ENCODE measurements at places on chromosomes 3 and 15.

GRCh38 chr15:33068007-33068481, 126.5 kb downstream of the FMN1 start:
- no peak for DNase-seq

GRCh38 chr15:85289677-85290365, 90.6 kb upstream of the AKAP13 start:
- peak; percentile 14 for DNase-seq

GRCh38 chr15:89416339-89417183, 79.8 kb downstream of the RHCG start:
- peak; percentile 66 for DNase-seq

DNA sequence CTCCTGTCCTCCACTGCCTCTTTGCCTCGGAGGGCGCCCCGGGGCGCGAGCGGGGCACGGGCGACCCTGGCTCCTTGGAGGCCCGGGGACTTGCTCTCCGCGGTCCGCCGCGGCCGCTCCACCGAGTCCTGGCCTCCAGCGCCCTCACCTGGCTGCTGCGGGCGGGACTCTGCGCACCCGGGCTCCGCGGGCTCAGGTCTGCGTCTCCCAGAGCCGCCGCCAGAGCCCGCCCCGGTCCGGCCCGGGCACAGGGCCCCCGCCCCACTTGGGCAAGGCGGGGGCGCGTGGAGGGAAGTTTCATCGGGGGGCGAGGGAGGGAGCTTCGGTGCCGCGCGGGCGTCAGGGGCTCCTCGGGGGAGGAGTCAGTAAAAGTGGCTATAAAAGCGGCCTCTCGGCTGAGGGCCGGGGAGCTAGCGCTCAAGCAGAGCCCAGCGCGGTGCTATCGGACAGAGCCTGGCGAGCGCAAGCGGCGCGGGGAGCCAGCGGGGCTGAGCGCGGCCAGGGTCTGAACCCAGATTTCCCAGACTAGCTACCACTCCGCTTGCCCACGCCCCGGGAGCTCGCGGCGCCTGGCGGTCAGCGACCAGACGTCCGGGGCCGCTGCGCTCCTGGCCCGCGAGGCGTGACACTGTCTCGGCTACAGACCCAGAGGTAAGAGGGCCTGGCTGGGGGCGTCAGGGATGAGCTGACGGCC, at the start of gene CEMIP:
Gene CEMIP (plus strand): TSS at position 407 of the 694 bp plus-strand sequence. CDS start 94,510 bp downstream, outside the sequence.
- DNase-seq, result peak; percentile 82

DNA sequence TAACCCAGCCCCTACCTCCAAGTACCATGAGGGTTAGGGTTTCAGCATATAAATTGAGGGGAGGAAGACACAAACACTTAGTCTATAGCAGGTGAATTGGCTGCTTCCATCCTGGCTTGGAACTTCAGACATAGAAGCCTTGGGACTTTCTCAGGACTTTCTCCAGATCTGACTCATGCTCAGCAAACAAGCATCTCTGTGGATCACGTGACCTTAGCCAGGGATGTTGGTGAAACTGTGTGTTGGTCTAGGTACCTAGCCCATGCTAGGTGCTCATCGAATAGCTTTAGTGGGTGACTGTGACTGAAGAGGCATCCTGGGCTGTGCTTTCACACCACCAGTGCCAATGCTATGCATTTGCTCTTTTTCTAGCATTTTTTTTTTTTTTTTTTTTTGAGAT, 58.9 kb downstream of the CD47 start:
- DNase-seq, result no peak

DNA sequence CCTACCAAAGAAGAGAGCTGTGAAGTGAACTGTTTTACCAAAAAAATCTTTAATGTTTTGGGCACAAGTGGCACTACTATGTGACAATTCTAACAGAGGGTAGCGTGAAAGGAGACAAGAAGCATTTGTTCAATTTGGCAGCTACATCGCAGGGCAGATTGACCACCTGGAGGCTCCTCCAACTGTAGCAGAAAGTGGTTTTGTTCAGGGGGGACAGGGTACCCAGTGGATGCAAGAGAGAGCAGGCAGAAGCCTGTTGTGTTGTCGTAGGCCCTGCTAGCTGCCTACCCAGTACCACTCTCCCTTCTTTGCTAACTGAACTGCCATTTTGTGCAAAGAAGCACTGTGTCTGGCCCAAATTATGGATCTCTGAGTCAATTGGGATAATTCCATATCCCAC, 54.8 kb upstream of the SYN2 start:
- no peak for DNase-seq

Data from NCI-H146 (cell line).